Upper lobe of left lung (tissue), 6 donors: ENCODE measurements at places on chromosomes 3 and 15. TPM values are rescaled to one million over a fixed set of nuclear protein-coding genes. Genes with fewer than 3 reads are reported as not detected.

STAC gene
- total RNA-seq: 11.5 TPM

- no peak overlapping the region for H3K4me3 ChIP-seq
- no peaks in the 10 kb centered on the region for H3K36me3 ChIP-seq
- no peak overlapping the region for H3K27ac ChIP-seq
- no peak for DNase-seq
- no peaks in the 10 kb centered on the region for H3K27me3 ChIP-seq
These were observed 323.3 kb downstream of the CTNNB1 start for GRCh38 chr3:41522612-41523011.

- H3K36me3 ChIP-seq: no peaks in the 10 kb centered on the region
- H3K27ac ChIP-seq: no peak overlapping the region
- DNase-seq: no peak
- H3K4me1 ChIP-seq: no peaks in the 10 kb centered on the region
- no peak overlapping the region for H3K4me3 ChIP-seq
These were observed 120.6 kb upstream of the SPATA12 start for GRCh38 chr3:56939834-56940233.

DNA sequence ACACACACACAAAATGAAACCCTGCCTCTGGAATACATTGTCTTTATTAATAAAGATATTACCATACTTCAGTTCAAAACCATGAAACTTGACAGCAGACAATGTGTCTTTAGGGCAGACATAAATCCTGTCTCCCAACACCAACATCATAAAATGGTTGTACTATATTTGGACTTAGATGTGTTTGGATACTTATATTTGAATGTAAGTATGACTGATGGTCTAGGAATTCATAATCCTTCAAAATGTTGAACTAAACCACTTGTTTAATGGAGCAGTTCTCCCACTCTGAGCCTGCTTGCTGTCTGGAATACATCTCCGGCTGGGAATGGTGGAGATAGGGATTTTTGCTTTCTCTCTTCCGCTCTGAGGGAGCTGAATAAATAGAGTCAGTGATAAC lies 10.6 kb downstream of the FBN1 start:
- H3K4me1 ChIP-seq: no peaks in the 10 kb centered on the region
- no peaks in the 10 kb centered on the region for H3K27me3 ChIP-seq
- no peak overlapping the region for H3K4me3 ChIP-seq
- DNase-seq: no peak
- H3K36me3 ChIP-seq: no peaks in the 10 kb centered on the region

DOCK3 gene
- 0.15 TPM for total RNA-seq

DNA sequence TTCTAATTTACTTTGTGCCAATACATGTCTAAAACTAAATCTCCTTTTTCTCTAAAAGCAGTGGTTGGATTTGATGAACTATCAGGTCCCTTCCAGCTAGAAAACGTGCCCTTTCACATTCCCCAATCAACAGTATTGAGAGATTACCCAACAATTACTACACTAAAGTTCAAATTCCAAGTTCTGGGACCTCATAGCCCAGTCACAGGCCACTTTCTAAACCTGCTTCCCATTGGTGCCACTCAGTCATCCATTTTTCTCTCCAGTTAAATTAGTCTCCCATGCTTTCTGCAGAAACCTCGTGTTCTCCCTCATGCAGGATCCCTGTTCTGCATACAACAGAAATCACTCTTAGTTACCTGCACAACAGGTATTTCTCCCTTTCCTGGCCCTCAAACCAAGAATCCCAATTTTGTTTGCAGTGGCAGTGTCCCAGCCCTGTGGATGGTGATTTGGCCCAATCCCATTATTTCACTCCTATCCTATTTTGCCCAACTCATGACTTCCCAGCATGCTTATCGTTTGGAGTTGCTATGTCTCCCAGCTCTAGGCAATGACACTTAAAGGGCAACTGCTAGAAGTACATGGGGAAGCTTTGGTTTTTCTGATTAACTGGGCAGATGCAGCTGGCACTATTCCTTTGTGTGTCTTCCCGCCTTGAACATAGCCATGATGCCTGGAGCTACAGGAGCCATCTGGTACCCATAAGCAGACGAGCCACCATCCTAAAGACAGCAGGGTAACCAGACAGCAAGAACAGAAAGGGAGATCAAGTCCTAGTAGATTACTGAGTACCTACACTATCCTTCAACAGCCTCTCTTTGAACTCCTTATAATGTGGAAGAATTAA lies 224.2 kb downstream of the MINAR1 start:
- H3K4me1 ChIP-seq: no peaks in the 10 kb centered on the region
- H3K4me3 ChIP-seq: no peak overlapping the region
- no peak for DNase-seq
- no peaks in the 10 kb centered on the region for H3K36me3 ChIP-seq
- no peak overlapping the region for H3K27ac ChIP-seq

DNA sequence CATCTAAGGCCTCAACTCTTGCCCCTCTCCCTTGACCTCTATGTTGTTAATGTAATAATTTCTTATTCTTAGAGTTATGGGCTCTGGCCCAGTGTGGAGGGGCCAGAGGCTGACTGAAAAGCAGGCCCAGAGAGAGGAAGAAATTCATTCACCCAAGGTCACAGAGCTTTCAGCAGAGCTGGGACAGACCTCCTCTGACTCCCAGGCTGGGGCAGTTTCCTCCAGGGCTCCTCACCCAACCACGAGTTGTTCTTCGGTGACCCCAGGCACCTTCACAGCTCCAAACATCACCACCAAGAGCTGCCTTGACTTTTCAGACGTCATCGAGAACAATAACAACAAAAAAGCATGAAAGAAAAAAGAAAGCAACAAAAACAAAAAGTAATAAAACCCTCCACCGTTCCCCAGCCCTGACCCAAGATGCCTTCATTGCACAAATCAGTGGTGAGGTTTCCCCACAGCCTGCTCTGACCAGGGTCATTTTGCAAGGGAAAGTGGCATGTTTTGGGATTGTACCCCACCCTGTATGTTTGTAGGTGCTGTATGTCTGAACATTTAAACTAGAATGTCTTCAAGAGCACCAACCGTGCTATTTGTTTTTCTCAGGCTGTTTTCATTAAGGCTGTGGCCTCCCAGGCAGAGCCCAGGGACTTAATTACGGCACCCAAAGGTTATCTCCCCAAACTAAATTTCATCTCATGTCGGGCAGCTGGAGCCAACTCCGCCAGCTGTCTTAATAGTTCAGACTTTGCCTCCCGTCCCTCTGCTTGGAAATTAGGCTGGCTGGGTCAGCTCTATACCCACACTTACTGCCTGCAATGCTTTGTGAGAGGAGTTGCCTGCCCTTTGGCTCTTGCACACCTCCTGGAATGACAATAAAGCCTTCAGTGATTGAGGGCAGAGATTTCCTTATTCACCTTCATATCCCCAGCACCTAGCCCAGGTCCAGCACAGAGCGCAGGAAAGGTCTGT lies 173.8 kb downstream of the RPLP1 start:
- no peak overlapping the region for H3K4me3 ChIP-seq
- H3K27me3 ChIP-seq: no peaks in the 10 kb centered on the region
- no peak overlapping the region for H3K27ac ChIP-seq
- no peak for DNase-seq

DNA sequence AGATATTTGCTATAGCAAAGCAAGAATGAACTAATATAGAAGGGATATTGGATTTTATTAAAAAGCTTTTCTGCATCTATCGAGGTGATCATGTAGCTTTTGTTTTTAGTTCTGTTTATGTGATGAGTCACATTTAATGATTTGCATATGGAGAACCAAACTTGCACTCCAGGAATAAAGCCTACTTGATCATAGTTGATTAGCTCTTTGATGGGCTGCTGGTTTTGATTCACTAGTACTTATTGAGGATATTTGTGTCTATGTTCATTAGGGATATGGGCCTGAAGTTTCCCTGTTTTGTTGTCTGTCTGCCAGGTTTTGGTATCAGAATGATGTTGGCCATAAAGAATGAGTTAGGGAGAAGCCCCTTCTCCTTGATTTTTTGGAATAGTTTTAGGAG lies 310.7 kb downstream of the ARPP21 start:
- no peak for DNase-seq
- H3K4me3 ChIP-seq: no peak overlapping the region
- no peaks in the 10 kb centered on the region for H3K27me3 ChIP-seq

GRCh38 chr15:101458158-101458900 lies 31.2 kb downstream of the PCSK6 start:
- H3K36me3 ChIP-seq: no peaks in the 10 kb centered on the region
- no peak for DNase-seq
- H3K4me1 ChIP-seq: peaks cover 32% of the 10 kb centered on the region
- H3K4me3 ChIP-seq: no peak overlapping the region

- H3K27ac ChIP-seq: peak overlapping the region; percentile 82
- peak; percentile 70 for DNase-seq
- no peaks in the 10 kb centered on the region for H3K36me3 ChIP-seq
- H3K27me3 ChIP-seq: no peaks in the 10 kb centered on the region
- no peak overlapping the region for H3K4me3 ChIP-seq
These were observed 11.2 kb downstream of the ATP8B4 start for GRCh38 chr15:50107591-50108408.

DNA sequence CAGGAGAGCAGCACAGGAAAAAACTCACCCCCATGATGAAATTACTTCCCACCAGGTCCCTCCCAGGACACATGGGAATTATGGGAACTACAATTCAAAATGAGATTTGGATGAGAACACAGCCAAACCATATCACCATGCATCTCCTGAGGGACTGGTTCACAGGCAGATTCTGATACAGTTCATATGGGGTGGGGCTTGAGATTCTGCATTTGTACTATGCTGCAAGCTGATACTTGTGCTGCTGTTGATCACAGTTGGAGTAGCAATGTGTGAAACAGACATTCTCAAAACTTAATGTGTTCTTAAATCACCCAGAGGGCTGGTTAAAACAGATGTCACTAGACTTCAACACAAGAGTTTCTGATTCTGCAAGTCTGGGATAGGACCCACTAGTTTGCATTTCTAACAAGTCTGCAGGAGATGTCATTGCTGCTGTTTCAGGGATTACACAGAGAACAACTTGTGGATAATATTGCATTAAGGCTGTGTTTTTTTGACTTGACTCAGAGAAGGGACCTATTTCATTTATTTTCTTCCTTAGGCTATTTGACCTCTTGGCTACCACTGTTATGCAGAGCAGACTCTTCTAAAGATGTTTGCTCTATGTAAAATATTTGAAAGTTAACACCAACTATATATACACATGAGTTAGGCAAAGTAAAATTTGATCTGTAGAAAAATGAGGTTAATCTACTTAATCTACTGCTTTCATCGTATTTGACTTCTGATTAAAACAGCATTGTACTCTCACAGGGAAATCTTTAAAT lies 194.2 kb upstream of the CNTN3 start:
- H3K4me3 ChIP-seq: no peak overlapping the region
- DNase-seq: no peak
- no peaks in the 10 kb centered on the region for H3K4me1 ChIP-seq
- no peaks in the 10 kb centered on the region for H3K36me3 ChIP-seq
- H3K27me3 ChIP-seq: no peaks in the 10 kb centered on the region

PLCB2 gene
- 26.9 TPM for total RNA-seq

AGBL1 gene
- 3.6 TPM for total RNA-seq

GRCh38 chr15:94596707-94597106 lies 365.3 kb downstream of the MCTP2 start:
- no peaks in the 10 kb centered on the region for H3K36me3 ChIP-seq
- no peak overlapping the region for H3K4me3 ChIP-seq
- no peaks in the 10 kb centered on the region for H3K4me1 ChIP-seq
- H3K27ac ChIP-seq: no peak overlapping the region
- H3K27me3 ChIP-seq: no peaks in the 10 kb centered on the region

SLC6A11 gene
- 0.07 TPM for total RNA-seq

DNA sequence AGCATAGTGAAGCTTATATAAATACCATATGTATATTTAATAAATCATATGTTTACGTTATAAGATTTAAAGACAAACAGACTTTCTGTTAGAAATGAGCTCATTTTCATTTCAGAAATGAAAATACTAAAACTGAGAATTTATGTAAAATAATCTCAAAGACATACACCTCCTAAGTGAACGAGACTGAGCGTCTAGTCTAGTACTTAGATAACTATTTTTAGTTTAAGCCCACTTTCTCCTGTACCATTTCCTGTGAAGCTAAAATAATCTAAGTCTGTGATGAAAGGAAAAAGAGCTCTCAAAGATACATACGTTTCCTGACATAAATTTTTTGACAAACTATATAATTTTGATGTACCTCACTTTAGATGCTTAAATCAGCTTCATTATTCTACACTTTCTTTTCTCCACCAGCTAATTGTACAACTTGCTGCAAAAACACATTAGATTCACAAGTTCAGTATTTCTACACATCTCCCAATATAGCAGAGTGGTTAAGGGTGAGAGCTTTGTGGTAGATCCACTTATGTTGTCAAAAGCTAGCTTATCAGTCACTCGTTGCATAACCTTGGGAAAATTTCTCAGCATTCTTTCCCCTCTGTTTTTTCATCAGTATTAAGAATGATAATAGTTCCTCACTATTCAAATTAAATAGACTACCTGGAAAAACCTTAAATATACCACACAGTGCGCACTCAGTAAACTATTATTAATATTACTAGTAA lies 703.0 kb downstream of the PLOD2 start:
- DNase-seq: no peak
- H3K4me1 ChIP-seq: no peaks in the 10 kb centered on the region
- H3K27me3 ChIP-seq: no peaks in the 10 kb centered on the region
- H3K27ac ChIP-seq: no peak overlapping the region
- H3K4me3 ChIP-seq: no peak overlapping the region
- no peaks in the 10 kb centered on the region for H3K36me3 ChIP-seq

CLDN16 gene
- total RNA-seq: 1.7 TPM

DNA sequence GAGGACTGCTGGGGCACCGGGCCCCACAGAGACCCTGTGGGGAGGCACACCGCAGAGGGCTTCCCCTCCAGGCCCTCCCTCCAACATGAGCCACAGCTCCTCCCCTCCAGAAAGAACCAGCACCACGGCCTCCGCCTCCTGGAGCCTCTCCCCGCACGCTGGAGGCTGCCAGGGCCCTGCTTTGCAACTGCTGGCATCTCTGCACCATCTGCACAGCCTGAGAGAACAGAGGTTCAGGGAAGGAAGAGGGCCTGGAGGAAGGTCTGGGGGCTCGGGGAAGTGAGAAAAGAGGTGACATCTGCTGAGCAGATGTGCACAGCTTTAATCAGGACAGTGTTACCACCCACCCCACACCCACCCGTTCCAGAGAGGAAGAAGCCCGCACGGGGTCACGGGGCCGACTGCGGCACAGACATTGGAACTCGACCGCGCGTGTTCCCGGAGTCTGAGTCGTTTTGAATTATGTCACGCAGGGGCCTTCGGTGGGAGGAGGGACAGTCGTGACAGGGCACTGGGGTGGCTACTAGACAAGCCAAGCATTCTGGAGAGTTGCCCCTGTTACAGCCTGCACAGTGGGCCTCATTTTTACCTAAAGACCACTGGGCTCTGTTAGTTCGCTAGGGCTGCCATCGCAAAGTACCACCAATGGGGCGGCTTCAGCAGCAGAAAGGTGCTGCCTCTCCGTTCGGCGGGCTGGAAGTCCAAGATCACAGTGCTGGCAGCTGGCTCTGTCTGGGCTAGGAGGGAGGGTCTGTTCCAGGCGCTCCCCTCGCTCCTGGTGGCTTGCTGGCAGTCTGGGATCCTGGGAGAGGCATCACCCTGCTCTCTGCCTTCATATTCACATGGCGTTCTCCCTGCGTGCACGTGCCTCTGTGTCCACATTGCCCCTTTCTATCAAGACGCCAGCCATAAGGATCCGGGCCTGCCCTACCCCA lies 194.8 kb downstream of the XXYLT1 start:
- H3K27ac ChIP-seq: no peak overlapping the region
- no peaks in the 10 kb centered on the region for H3K36me3 ChIP-seq
- H3K27me3 ChIP-seq: no peaks in the 10 kb centered on the region
- H3K4me1 ChIP-seq: peaks cover 25% of the 10 kb centered on the region

OXTR gene
- total RNA-seq: 0.46 TPM

- H3K36me3 ChIP-seq: no peaks in the 10 kb centered on the region
- H3K4me3 ChIP-seq: no peak overlapping the region
- no peaks in the 10 kb centered on the region for H3K4me1 ChIP-seq
- H3K27me3 ChIP-seq: no peaks in the 10 kb centered on the region
- H3K27ac ChIP-seq: no peak overlapping the region
These were observed 234.0 kb downstream of the NR2F2 start for GRCh38 chr15:96564546-96564945.
